ENCODE measurements at places on chromosomes 1 and 21.

GRCh38 chr21:45056917-45057560, 17.3 kb upstream of the ADARB1 start:
- no peak for DNase-seq

DNA sequence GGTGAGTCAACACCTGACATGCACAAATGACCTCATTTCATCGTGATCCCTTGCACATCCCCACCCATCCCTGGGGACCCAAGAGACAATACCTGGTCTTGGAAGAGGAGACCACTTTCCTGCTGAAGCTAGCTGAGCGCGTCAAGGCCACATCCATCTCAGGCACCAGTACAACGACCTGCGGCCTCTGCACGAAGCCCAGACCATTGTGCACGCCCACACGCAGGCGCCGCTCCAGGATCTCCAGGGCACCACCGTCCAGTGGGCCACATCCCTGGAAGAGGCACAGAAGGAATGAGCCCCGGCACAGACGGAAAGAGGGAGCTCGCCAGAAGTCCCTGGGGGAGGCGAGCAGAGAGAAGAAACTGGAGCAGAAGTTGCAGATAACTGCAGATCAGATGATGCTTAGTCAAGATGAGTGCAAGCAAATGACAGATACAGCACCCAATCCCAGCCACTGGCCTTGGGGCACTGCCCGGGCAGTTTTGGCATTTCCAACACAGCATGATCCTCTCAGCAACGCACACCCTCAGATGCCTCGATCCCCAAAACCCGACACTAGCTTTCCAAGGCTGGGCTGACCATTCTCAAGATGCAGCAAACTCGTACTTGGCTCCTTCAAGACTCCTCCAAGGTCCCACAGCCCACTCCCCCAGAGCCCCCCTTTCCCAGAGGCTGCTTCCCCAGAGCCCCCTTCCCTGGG, 44.1 kb downstream of the NPHP4 start:
- no peak for DNase-seq

DNA sequence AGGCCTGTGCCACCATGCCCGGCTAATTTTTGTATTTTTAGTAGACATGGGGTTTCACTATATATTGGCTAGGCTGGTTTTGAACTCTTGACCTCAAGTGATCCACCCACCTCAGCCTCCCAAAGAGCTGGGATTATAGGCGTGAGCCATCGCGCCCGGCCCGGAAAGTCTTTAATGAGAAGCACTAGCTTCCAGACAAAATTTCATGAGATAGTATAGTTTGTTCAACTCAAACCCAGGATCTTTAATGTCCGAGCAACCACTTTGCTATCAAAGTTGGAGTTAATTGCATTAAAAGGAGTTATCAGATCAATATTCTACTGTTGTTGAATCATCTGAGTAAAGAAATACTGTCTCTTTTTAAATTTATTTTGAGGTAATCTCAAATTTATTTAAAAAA, 4.8 kb downstream of the TSNAX start:
- DNase-seq = no peak

- DNase-seq = no peak
Observed at GRCh38 chr1:46492269-46492853, 2.7 kb downstream of the DMBX1 start.
